Fibroblast of skin of left quadriceps (primary cell): ENCODE measurements at places on chromosomes 6 and 20.

DNA sequence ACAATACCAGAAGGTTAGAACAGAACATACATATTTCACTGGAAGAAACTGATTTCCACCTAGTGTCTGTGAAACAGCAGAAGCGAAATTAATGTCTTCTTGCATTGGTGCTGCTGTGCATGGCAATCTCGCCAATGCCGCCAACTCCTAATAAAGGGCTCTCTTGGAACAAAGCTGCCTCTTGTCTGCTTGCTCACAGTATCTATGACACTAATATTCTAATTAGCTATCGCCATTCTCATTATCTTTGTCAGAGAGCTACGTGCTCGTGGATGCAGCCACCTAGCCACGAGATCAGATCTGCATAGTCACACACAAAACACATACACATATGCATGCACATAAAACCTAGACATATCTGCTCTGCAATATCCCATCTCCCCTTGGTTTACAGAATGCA, 145.9 kb upstream of the OLIG3 start:
- no peak for DNase-seq

DNA sequence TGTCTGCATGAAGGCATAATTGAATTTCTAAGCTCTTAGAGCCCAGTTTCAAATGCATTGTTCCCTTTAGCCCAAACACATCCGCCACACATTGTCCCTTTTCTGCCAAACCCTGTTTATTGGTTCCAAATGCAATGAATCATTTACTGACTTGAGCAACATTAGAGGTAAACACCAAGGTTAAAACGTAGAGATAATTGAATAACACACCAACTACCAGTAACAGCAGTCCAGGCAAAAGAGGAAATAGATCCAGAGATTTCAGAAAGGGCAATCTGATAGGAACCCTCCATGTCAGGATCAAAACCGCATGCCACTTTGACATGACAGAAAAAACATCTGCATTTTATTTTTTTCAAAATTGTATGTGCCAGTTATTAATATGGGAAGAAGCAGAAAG, 114.8 kb downstream of the PKHD1 start:
- no peak for DNase-seq

- DNase-seq, result no peak
Observed at GRCh38 chr6:138052783-138053182, 54.4 kb downstream of the PERP start.

DNA sequence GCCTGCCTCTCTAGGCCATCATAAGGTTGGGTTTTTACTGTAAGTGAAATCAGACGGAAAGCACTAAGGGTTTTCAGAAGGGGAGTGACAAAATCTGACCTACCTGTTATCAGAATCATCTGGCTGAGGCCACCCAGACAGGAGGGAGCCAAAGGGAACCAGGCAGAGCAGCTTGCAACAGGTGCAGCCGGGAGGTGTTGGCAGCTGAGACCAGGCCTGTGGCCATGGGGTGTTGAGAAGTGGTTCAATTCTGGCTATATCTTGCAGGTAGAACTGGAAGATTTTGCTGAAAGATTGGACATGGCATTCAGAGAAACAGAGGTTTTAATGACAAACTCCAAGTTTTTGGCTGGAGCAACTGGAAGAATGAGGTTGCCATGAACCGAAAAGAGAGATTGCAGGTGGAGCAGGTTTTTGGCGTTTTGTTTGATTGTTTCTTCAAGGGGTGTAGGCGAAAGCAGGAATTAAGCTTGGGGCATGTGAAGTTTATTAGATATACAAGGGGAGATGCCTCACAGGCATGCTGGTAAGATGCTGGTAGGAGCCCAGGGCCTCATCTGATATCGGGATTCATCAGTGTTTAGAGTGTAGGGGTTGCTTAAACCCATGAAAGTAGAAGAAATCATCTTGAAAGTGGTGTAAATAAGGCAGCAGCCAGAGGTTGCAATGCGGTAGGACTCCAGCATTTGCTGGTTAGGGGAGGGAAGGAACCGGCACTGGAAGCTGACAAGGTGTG, 35.1 kb upstream of the MAP3K4 start:
- no peak for DNase-seq

DNA sequence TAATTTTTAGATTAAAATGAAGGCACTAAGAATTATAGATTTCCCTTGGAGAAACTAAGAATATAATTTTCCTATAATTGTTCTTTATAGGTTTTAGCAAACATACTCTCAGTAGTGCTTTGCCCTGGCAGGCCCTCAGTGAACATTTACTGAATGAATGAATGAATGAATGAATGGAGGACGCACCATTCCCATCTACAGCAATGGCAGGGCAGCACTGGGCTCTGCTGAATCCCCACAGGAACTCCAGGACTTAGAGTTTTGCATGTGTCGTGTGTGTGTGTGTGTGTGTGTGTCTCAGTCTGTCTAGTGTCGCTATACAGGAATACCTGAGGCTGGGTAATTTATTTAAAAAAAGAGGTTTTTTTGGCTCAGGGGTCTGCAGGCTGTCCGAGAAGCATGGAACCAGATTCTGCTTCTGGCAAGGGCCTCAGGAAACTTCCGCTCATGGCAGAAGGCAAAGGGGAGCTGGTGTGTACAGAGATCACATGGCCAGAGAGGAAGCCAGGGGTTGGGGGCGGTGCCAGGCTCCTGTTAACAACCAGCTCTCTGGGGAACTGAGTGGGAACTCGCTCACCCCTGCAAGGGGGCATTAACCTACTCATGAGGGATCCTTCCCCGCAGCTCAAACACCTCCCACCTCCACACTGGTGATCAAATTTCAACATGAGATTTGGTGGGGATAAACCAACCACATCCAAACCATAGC, 20.1 kb downstream of the RNASET2 start:
- DNase-seq, result no peak

GRCh38 chr6:169292338-169293124, 38.9 kb upstream of the THBS2 start:
- DNase-seq, result peak; percentile 97
